K562 (cell line): ENCODE measurements at places on chromosomes 1 and 21. TPM values are rescaled to one million over a fixed set of nuclear protein-coding genes. Genes with fewer than 3 reads are reported as not detected.

SYCP1 gene
- not detected in 2 replicates for polyA plus RNA-seq

MAB21L3 gene
- polyA plus RNA-seq, result not detected in 2 replicates

KRTAP22-1 gene
- not detected in 2 replicates for polyA plus RNA-seq

S100A2 gene
- 0.38 and 0.44 TPM in 2 replicates for polyA plus RNA-seq

TRMT13 gene
- polyA plus RNA-seq, result 25.6 and 30.3 TPM in 2 replicates

C1QA gene
- polyA plus RNA-seq, result not detected in 2 replicates

CLCA2 gene
- not detected in 2 replicates for polyA plus RNA-seq

RABGGTB gene
- 265 and 294 TPM in 2 replicates for polyA plus RNA-seq

GRCh38 chr1:102715150-102715549 lies 393.2 kb downstream of the COL11A1 start:
- no peaks in the 10 kb centered on the region for H3K27me3 ChIP-seq
- DNase-seq, result no peak
- no peaks in the 10 kb centered on the region for H3K4me1 ChIP-seq
- no peaks in the 10 kb centered on the region for H3K36me3 ChIP-seq

DNA sequence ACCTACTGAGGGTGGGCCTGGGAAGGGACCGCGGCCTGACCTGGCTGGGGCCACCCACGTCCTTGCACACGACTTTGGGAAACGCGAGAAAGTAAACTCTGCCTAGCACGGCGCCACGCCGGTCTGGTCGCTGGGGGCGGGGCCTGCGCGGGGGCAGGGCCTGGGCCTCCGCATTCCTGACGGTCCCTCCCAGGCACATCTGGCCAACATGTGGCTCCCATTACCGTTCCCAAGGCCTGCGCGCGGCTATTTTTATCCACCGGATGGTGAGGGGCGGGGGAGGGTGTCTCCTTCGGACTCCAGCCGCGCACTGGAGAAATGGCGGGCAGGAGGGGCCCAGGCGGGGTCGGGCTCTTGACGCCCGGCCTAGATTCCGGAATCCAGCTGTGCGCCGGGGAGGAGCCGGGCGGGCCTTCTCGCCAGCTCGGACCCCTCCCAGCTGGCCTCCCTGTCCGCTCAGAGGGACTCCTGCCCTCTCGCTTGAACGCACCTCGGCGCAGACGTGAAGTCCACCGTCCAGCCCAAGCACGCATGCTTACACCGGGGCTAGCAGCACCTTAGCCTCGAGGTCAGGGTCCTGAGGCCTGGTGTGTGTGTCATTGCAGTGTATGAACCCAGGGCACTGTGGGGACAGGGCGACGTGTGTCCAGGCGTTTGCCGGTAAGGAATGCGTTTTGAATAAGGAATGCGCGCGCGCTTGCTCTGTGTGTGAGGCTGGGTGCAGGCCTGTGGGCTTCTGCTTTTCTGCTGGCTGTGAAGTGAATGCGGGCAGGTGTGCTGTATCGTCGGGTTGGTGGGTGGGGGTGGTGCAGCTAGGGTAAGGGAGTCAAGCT lies 2.1 kb downstream of the EVA1B start:
- H3K27ac ChIP-seq, result peak overlapping the region; percentile 90
- H3K4me3 ChIP-seq, result peak overlapping the region; percentile 46
- H3K27me3 ChIP-seq, result no peaks in the 10 kb centered on the region
- H3K4me1 ChIP-seq, result peaks cover 56% of the 10 kb centered on the region
- H3K36me3 ChIP-seq, result peaks cover 4% of the 10 kb centered on the region; the same call in 1 of the 3 replicates

GRCh38 chr1:6329851-6330250 lies 63.7 kb downstream of the ACOT7 start:
- no peak for DNase-seq
- H3K4me3 ChIP-seq, result no peak overlapping the region
- peaks cover 4% of the 10 kb centered on the region; the same call in 1 of the 3 replicates for H3K36me3 ChIP-seq
- no peaks in the 10 kb centered on the region for H3K4me1 ChIP-seq

GRCh38 chr1:109539676-109540075 lies at the start of gene GPR61:
GPR61 (plus strand) TSS chr1:109539872; CDS start chr1:109543023, 3,151 bp downstream.
- peaks cover 16% of the 10 kb centered on the region for H3K4me1 ChIP-seq
- DNase-seq, result no peak
- H3K27me3 ChIP-seq, result 0 out of 3 replicates have a peak, but pooled peaks cover 2% of the 10 kb centered on the region
- no peak within 1 kb of the TSS for H3K27ac ChIP-seq

DNA sequence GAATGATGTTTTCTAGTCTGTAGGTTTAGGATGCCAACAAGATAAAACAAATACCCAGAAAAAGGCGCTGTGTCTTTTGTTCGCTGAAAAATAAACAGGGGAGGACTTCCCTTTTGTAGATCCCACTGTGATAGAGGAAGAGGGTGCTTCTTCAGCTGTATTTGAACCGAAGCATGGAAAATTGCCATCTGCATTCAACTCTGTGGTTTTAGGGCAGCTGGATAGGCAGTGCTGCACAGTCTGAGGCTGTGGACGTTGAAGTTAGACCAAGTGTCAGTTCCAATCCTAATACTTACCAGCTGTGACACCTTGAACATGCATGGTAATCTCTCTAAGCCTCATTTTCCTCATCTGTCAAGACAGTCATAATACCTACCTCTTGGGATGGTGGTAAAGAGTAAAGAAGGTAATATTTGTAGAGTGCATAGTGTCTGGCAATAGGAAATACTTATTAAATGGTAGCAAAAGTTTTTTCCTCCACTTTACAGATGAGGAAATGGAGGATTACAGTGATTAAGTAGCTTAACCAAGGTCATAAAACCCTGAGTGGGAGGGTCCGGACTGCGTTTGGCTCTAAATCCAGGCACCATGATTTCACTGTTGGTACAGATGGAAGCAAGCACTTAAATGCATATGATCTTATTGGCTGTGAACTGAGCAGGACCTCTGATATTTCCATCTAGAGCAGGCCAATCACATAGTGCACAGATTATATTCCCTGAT lies 48.5 kb downstream of the UTP25 start:
- H3K27me3 ChIP-seq, result peaks cover 13% of the 10 kb centered on the region
- no peaks in the 10 kb centered on the region; the same call in 2 of the 3 replicates for H3K4me1 ChIP-seq
- DNase-seq, result no peak
- H3K27ac ChIP-seq, result no peak overlapping the region
- H3K36me3 ChIP-seq, result no peaks in the 10 kb centered on the region

- no peaks in the 10 kb centered on the region for H3K36me3 ChIP-seq
- peaks cover 88% of the 10 kb centered on the region for H3K27me3 ChIP-seq
- H3K4me1 ChIP-seq, result no peaks in the 10 kb centered on the region; the same call in 2 of the 3 replicates
These were observed 37.9 kb upstream of the CCDC27 start for GRCh38 chr1:3714284-3714741.

GRCh38 chr1:8424539-8425116 lies 106.7 kb downstream of the SLC45A1 start:
- peak overlapping the region; percentile 66; the same call in 1 of the 2 replicates for H3K4me3 ChIP-seq
- DNase-seq, result no peak
- H3K36me3 ChIP-seq, result peaks cover 22% of the 10 kb centered on the region
- peaks cover 24% of the 10 kb centered on the region for H3K4me1 ChIP-seq

GRCh38 chr21:34543017-34543416 lies 31.0 kb upstream of the KCNE1 start:
- no peaks in the 10 kb centered on the region for H3K36me3 ChIP-seq
- DNase-seq, result no peak
- H3K27ac ChIP-seq, result no peak overlapping the region
- H3K27me3 ChIP-seq, result no peaks in the 10 kb centered on the region

GRCh38 chr1:201656311-201657032 lies 117.5 kb downstream of the NAV1 start:
- no peak overlapping the region for H3K4me3 ChIP-seq
- H3K27me3 ChIP-seq, result no peaks in the 10 kb centered on the region
- peaks cover 25% of the 10 kb centered on the region for H3K4me1 ChIP-seq
- H3K27ac ChIP-seq, result no peak overlapping the region
- DNase-seq, result no peak
- no peaks in the 10 kb centered on the region for H3K36me3 ChIP-seq

GRCh38 chr1:17805869-17806684 lies 50.9 kb downstream of the ACTL8 start:
- no peaks in the 10 kb centered on the region for H3K27me3 ChIP-seq
- no peak overlapping the region for H3K27ac ChIP-seq
- H3K4me3 ChIP-seq, result no peak overlapping the region
- H3K4me1 ChIP-seq, result no peaks in the 10 kb centered on the region
- no peak for DNase-seq
- no peaks in the 10 kb centered on the region for H3K36me3 ChIP-seq

DNA sequence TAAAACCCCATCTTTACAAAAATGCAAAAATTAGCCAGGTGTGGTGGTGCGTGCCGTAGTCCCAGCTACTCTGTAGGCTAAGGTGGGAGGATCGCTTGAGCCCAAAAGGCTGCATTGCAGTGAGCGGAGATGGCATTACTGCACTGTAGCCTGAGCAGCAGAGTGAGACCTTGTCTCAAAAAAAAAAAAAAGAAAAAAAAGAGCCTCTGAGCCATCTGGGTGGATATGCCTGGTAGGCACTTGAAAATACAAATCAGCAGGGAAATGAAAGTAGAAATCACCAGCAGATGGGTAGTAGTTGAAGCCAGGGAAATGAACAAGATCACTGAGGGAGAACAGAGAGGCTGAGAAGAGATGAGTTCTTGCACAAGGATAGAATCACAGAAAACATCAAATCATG lies 131.0 kb upstream of the HMCN1 start:
- no peak for DNase-seq
- no peaks in the 10 kb centered on the region for H3K4me1 ChIP-seq
- no peaks in the 10 kb centered on the region for H3K36me3 ChIP-seq
- H3K27ac ChIP-seq, result no peak overlapping the region
- no peak overlapping the region for H3K4me3 ChIP-seq

- no peak overlapping the region for H3K4me3 ChIP-seq
- DNase-seq, result no peak
- no peaks in the 10 kb centered on the region for H3K4me1 ChIP-seq
- H3K27ac ChIP-seq, result no peak overlapping the region
These were observed 167.2 kb upstream of the ATP1B1 start for GRCh38 chr1:168939110-168939946.

- H3K4me1 ChIP-seq, result no peaks in the 10 kb centered on the region
- H3K27ac ChIP-seq, result no peak within 1 kb of the TSS
- H3K27me3 ChIP-seq, result peaks cover 27% of the 10 kb centered on the region
- no peaks in the 10 kb centered on the region for H3K36me3 ChIP-seq
- peak; percentile 90 for DNase-seq
These were observed at the start of gene TTC34 for GRCh38 chr1:2801535-2802291. TTC34 (minus strand) TSS chr1:2801693; CDS start chr1:2800827, 866 bp downstream.

DNA sequence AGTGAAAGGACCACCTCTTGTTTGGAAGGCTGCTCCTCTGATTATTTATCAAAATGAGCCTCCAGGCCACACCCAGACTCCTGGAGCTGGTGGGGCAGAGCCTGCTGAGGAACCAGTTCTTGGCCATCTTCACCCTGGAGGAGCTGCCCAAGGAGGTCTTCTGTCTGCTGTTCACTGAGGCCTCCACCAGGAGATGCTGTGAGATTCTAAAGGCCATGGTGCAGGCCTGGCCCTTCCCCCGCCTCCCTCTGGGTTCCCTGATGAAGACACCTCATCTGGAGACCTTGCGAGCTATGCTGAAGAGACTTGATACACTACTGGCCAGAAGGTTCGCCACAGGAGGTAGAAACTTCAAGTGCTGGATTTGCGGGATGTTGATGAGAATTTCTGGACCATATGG lies 61.7 kb upstream of the GJA8 start:
- DNase-seq, result peak; percentile 66
- H3K4me3 ChIP-seq, result no peak overlapping the region
- H3K27ac ChIP-seq, result no peak overlapping the region
- H3K4me1 ChIP-seq, result no peaks in the 10 kb centered on the region

GRCh38 chr1:209613400-209614150 lies 30.1 kb downstream of the CAMK1G start:
- DNase-seq, result no peak
- no peaks in the 10 kb centered on the region for H3K4me1 ChIP-seq
- peaks cover 34% of the 10 kb centered on the region; the same call in 2 of the 3 replicates for H3K27me3 ChIP-seq
- no peak overlapping the region for H3K4me3 ChIP-seq
- H3K36me3 ChIP-seq, result no peaks in the 10 kb centered on the region

DNA sequence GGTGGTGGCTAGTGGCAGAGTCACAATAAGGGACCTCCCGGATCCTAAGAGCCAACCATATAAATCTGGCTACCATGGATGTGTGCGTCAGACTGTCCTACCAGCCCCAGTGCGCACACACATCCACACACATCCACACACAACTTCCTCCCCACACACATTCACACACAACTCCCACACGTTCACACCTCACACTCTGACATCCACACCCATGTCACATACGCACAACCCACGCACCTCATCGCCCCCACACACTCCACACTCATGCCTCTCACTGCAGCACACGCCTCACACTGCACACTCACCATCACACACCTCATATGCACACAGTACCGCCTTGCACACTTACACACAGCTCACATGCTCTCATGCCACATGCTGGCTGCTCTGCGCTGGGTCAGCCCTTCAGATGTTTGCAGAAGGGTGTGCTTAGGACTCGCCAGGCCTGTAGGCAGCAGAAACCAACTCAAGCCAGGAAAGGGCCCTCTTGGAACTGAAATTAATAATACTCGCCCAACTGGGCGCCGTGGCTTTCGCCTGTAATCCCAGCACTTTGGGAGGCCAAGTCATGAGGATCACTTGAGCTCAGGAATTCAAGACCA lies 3.0 kb downstream of the LDLRAD2 start:
- no peaks in the 10 kb centered on the region for H3K36me3 ChIP-seq
- H3K4me3 ChIP-seq, result no peak overlapping the region
- H3K27ac ChIP-seq, result no peak overlapping the region; the same call in 2 of the 3 replicates
- H3K27me3 ChIP-seq, result no peaks in the 10 kb centered on the region
- peaks cover 18% of the 10 kb centered on the region for H3K4me1 ChIP-seq
- no peak for DNase-seq

DNA sequence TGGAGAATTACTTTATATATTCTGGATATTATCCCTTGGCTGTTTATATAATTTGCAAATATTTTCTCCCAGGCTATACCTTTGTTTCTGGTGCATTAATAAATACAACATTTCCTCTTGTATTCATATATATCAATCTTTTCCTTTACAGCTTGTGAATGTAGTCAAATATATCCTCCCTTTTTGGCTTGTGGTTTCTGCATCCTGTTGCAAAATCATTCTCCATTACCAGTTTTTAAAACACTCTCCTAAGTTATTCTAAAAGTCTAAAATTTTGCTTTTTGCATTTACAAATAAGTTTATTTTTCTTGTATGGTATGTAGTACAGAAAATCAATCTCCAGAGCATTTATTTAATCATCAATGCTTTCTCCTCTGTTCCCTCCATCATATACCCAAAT lies 909.4 kb downstream of the ADGRL2 start:
- H3K4me1 ChIP-seq, result no peaks in the 10 kb centered on the region
- H3K4me3 ChIP-seq, result no peak overlapping the region
- H3K27me3 ChIP-seq, result no peaks in the 10 kb centered on the region
- DNase-seq, result no peak

DNA sequence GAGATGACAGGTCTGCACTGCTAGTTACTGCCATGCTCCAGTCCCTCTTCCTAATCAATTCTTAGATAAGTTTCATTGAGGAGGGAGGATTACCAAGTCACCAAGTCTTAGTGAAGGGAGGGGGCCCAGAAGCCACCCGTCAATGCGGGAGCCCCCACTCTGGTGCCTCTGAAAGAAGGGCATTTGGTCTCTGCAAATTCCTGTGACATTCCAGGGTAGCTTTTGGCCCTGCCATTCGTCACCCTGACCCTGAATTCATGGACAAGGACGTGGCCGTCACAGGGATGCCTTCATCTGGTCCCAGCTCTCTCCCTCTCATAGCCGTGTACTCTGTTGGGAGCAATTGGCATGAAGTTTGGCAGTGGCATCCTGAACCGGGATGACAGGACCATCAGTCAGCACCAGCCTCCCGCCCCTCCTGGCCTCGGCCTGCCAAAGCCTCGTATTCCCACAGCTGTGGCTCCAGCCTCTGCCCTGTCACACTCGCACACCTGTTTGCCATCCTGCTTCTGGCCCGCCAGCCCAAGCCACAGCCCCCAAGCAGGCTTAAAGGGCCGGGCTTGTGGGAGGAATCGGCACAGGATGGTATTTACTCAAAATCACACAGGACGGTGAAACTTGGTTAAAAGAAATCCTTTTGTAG lies 150.7 kb downstream of the CLIC6 start:
- peaks cover 3% of the 10 kb centered on the region; the same call in 1 of the 2 replicates for H3K4me1 ChIP-seq
- peaks cover 84% of the 10 kb centered on the region for H3K36me3 ChIP-seq
- no peak overlapping the region for H3K4me3 ChIP-seq
- H3K27ac ChIP-seq, result no peak overlapping the region
- DNase-seq, result no peak
